ENCODE measurements at places on chromosomes 6 and 20.

DNA sequence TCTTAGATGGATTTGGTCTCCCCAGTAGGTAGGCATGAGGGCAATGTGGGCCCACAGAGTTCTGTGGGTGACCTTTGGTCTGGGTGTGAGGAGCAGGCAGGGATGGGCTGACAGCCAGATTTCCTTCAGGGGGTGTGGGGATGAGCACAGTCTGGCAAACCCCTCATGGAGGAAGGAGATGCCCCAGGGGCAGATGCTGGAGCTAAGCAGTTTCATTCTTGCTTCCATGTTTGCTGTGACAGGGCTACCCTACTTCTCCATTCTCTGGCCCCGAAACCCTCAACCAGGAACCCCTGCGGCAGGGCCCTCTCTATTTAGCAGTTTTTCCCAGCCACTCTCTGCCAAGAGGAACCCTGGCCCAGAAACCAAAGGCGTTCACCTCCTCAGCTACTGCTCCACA, 40.4 kb downstream of the GCLC start:
- no peak for DNase-seq

- no peak for DNase-seq
Observed at GRCh38 chr6:165602291-165602690, 60.8 kb downstream of the PDE10A start.

DNA sequence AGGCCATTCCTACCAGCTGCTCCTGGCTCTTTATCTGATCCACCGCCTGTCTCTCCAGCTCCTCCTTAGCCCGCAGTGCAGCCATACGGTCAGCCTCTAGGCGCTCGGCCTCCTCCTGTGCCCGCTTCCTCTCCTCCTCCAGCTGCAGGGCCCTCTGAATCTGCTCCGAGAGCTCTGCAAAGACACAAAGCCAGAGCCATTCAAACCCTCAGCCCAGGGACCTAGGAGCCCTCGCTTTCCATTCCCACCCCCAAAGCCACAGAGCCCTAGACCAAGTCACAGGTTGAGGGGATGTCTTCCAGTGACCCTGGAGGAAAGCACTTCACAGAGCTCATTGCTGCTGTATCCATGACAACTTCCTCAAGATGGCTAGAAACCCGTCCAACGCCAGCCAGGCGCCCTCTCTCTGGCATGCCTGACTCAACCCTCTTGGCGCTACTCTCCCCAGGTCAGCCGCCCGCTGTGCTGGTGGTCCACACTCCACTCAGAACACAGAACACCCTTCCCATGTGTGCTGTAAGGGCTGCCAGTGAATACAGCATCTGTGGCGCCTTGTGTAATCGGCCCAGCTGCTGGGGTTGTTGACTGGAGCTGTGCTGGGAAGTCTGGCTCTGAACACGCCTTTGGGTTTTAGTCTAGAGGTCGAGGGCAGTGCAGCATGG, 49.3 kb downstream of the EZR start:
- DNase-seq, result no peak

GRCh38 chr6:148509119-148509799, 166.6 kb downstream of the SASH1 start:
- DNase-seq, result no peak

- no peak for DNase-seq
Observed at GRCh38 chr6:138648127-138648526, 125.4 kb upstream of the CCDC28A start.

GRCh38 chr6:148306286-148306685, 36.4 kb upstream of the SASH1 start:
- no peak for DNase-seq

GRCh38 chr20:45306431-45306982, at the start of gene RBPJL:
TSS of gene RBPJL (plus strand) at chr20:45306840. CDS start at chr20:45306923, 83 bp downstream.
- DNase-seq, result peak; percentile 71

DNA sequence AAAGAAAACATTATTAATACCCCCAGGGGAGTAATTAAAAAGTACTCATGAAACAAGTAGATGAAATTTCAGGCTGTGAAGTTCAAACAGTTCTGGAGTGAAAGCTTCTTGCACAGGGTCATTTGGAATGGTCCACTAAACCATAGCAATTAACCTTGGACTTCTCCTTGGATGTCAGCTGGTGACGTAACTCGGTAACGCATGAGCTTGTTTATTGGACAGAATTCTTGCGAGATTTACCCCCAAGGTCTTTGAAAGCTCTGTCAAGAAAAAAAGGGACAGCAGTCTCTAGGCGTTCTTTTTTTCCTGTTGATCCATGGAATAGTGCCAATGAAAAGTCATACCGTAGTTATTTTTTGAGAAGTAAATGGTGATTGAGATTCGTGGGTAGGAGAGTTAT, 2.2 kb downstream of the CD83 start:
- no peak for DNase-seq

- no peak for DNase-seq
Observed at GRCh38 chr6:122623279-122623678, 13.1 kb downstream of the PKIB start.

DNA sequence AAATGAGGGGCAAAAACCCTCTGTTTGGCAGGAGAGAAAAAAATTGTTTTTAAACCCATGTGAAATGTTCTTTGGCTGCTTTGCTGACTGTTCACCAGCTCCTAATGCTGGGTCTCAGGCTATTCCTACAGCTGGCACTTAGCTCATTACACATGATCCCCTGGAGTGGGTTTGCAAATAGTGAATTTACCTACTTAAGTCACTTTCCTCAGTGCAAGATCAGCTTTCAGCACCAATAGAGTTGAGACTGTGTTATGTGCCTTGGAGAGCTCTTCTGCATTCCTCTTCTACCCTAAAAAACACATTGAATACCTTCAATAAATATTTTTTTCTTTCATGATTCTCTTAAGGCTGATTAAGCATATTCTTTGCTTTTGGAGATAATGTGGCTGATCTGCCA, 58.4 kb upstream of the PRDM1 start:
- DNase-seq, result no peak

GRCh38 chr20:31922181-31922580, 29.7 kb downstream of the PDRG1 start:
- DNase-seq, result no peak

DNA sequence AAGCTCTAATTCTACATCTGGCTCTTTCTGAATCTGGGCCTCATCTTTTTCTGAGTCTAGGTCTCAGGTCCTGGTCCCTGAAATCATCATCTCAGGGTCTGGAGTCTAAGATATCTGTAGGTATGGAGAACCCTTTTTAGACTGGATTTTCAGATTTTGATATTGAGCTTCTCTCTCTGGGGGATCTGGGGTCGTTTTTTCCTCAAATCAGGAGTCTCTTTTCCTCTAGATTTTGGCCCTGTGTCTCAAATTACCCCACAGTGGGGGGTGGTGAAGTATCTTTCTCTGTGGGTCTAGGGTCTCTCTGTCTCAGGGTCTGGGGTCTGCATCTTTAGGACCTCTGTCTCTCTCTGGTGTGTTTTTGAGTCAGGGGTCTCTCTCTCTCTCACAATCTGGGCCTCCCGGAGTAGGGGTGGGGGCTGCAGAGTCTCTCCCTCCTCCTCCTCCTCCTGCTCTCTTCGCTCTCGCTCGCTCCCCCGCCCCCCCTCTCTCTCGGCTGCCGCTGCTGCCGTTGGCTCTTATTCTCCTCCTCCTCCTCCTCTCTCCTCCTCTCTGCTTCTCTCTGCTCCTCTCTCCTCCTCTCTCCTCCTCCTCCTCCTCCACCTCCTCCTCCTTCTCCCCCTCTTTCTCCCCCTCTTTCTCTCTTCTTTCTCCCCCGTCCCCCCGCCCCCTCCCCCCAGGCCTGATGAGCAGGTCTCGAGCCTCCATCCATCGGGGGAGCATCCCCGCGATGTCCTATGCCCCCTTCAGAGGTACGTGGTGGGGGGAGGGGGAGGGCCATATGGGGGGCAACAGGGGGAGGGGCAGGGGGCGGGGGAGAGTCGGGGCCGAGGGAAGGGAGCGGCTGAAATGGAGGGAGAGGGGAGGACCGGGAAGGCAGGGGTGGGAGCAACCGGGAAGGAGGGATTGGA, at the start of gene SYNGAP1:
SYNGAP1 (plus strand) TSS at position 486 of the 911 bp plus-strand sequence; CDS start at position 686, 200 bp downstream.
- peak; percentile 86 for DNase-seq

- DNase-seq, result no peak
Observed at GRCh38 chr6:87825821-87826221, 123.8 kb upstream of the AKIRIN2 start.

- DNase-seq, result no peak
Observed at GRCh38 chr6:25053875-25054371, 118.2 kb upstream of the RIPOR2 start.

- no peak for DNase-seq
Observed at GRCh38 chr6:91482498-91482897, 895.6 kb upstream of the MAP3K7 start.

DNA sequence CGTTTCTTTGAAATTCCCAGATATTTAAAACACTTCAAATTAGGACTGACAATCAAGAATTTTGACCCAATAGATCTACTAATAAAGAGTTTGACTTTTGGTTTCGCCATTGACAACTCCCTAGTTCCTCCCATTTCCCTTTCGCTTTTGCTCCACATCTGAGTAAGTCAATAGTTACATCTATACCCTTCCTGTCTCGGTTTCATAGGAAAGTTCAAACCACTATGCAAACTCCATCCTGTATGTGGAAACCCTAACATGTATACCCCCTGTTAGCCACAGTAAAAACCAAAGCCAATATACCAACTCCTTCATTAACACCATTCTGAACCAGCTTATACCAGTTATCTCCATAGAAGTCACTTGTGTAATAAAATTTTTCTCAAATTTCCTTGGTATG, 311.1 kb downstream of the MMUT start:
- DNase-seq, result no peak

- no peak for DNase-seq
Observed at GRCh38 chr6:128848212-128848935, 34.6 kb upstream of the LAMA2 start.
